ENCODE measurements at places on chromosomes 12 and 14.

DNA sequence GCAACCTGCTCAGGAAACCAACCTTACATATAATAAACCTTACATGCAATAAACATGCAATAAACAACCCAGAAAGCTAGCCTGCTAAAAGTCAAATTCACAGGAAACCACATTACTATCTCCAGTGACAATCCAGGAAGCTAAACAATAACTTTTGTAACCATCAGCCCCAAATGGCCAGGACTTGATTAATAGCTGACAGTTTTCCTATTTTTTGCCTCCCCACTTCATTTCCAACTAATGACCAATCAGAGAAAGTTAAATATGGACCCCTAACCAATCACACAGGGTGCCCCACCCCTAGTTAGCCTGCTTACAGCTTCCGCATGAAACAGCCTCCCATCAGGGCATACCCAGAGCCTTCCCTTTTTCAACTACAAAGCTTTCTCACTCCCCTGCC is 152.2 kb upstream of the LMNTD1 start:
- DNase-seq, result no peak

DNA sequence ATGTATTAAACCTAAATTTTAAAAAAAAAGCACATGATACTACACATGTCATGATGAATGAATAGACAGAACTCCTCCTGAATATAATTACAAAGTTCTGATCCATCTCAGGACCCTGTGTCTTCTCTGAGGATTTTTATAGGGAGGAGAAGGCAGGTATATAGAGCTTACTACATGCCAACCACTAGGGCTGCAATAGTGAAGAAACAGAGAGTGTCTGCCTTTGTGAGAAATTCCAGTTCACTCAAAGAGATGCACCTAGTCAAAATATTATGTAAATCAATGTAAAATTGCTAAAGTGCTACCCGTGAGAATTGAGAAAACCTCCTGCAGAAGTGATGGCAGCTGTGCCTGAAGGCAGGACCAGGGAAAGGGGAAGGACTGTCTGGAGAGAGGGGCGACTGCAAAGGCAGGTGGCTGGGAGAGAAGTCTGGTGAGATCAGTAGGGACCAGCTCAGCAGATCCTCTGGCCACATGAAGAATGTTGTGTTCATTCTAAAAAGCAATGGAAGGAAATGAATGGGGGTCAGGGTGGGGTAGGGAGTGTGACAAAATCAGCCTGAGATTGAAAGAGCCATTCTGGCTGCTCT is 15.1 kb downstream of the ABHD4 start:
- no peak for DNase-seq

DNA sequence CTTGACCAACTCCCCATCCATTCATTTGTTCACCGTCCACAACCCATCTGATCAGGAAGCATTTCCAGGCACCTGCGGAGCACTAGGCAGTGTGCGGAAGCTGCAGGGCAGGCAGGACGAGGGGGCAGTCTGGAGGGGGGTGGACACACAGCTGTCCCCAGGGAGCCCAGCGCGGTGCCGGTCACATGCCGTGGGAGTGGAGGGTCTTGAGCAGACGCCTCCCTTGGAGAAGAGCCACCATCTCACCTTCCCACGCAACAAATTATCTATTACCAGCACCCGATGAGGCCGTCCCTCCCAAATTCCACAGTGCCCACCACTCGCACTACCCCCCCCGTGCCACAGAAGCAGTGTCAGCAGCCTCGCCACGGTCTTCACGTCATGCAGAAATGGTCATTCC is 10.8 kb downstream of the DLK1 start:
- DNase-seq, result no peak

GRCh38 chr12:32344047-32344446 is 55.3 kb upstream of the FGD4 start:
- no peak for DNase-seq

DNA sequence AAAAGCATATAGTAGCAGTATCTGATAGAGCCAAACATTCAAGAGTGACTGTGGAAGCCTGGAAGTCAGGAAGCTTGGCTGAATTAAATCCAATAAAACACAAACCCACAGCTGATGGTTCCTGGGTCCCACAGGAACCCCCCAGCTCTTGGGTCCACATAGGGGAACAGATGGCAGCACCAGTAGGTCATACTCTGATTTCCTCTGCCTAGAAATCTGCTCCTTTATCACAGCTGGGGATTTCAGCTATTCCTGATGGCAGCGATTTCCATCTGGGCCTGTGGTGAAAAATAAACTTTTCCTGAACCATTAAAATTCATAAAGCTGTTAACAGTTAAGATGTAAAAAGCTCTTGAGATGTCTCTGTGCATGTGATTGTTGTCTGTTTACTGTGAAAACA is 202.0 kb upstream of the FRMD6 start:
- DNase-seq, result no peak
